ENCODE measurements at places on chromosomes 3 and 15.

DNA sequence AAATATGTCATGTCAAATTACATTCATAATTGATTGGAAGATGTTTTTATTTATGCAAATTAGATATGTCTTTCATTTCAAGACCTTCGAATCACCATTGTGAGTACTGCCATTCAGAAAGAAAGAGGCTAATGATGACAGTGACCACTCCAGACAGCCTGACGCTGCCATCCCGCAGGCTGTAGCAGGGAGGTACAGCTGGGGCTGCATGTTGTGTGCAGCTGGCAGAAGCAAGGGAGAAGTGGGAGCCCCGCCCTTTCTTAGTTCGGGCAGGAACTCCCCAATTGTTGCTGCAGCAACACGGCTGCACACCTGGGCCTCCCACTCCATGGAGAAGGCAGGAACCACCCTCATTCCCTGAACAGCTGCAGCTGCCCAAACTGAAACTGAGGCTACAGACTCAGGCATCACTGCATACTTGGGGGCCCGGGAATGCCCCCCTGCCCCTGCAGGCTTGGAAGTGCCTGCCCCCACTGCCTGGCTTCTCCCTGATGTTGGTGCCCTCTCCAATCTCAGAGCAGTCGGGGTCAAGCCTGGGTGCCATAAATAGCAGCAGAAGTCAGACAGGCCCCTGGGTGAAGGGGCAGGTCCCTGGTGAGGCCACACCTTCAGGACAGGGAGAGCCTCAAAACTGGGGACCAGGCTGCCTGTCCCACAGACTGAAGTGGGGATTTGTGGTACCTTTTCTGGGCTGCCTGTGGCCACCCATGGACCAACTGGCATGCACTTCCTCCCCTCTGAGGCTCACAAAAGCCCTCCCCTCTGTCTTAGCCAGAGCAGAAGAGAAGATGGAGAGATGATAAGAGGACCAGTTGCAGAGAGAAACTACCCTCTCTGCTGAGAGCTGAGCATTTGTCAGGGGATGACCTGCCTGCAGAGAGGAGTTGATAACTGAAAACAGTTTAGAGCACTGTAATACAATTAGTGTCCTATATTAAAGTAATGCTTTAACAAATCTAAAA, 964.6 kb downstream of the SI start:
- DNase-seq = no peak

GRCh38 chr3:71129611-71130431, 453.7 kb downstream of the FOXP1 start:
- DNase-seq = peak; percentile 4

GRCh38 chr3:111803123-111803593, 55.9 kb upstream of the PHLDB2 start:
- no peak for DNase-seq

DNA sequence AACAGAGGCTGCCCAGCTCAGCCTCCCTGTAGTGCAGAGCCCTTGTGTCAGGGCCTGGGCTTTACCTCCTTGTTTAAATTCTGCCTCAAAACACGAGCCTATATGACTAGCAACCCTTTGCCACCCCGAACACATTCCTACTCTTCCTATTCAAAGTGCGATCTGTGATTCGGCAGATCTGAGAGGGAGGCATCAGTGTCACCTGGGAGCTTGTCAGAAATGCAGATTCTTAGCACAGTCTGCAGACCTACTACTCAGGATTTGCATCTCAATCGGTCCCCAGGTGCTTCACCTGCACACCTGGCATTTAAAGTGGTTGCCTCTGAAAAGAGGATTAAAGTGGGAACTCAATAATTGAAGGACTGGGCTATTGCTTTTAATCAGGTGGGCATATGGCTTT, 273.2 kb upstream of the TOPAZ1 start:
- DNase-seq = no peak

DNA sequence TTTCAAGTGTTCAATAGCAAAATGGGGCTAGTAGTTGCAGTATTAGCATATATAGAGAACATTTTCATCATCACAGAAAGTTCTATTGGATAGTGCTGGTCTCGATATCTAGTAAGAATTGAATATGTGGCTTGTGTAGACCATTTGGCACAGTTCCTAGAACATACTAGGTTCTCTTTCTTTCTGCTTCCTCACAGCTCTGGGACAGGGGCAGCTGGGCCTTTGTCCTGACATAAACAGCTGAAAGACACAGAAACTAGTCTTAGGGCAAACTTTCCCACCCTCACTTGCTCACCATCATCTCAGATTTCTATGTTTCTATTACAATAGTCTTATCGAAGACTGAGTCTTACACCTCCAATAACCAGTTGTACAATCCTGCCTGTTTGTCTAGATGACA, 63.7 kb upstream of the DLG1 start:
- no peak for DNase-seq

DNA sequence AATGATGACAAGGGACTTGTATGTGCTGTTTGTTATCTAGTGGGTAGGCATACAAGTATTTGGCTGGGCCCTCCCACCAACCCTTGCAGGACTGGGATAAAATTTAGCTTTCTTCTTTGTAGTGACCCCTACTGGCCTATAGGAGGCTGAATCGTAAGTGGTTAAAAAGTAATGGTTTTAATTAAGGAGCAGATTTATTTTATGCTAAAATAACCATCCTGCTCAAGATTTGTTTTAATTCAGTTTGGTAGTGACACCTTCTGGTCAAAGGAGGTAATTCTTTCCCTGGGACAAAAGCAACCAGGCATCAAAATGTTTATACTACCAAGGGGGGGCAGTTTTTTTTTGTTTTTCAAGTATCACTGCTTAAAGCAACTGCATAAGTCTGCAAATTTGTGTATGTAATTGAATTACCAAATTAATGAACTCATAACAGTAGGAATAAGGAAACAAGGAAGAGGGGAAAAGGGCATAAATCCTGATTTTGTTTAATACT, 70.7 kb downstream of the TOP2B start:
- DNase-seq = no peak

DNA sequence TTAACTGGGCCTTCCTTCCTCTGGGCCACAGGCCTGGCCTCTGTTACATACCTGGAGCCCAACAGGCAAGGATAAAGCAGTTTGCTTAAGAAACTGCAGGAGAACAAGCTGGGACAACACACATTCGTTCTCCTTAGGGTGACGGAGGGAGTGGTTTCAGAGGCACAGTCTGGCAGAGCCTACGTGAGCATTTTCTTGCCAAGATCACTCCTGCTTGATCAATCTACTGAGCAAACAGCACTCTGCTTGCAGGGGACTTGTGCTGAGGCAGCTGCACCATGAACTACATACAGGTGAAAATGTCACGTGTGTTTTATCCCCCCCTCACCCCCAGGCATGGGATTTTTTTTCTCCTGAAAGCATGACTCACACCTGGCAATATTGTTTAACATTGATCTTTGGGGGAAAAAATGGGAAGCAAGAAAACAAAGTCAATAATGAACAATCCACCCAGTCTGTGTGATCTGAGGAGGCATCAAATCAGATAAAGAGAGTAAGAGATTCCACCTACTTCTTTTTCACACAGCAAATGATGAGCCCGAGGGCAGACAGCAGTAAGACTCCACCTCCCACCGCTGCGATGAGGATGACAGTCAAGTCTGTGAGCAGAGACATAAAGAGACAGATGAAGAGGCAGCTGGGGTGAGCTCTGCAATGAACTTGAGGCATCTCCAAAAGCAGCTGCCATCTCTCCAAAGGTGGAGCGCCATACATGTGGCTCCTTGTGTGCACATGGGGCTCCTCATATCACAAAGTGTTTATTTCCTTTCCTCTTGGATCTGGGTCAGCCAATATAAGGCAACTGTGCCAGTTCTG, 57.4 kb downstream of the CDCP1 start:
- no peak for DNase-seq

GRCh38 chr3:17742880-17743657, 638 bp upstream of the TBC1D5 start:
- peak; percentile 42 for DNase-seq

DNA sequence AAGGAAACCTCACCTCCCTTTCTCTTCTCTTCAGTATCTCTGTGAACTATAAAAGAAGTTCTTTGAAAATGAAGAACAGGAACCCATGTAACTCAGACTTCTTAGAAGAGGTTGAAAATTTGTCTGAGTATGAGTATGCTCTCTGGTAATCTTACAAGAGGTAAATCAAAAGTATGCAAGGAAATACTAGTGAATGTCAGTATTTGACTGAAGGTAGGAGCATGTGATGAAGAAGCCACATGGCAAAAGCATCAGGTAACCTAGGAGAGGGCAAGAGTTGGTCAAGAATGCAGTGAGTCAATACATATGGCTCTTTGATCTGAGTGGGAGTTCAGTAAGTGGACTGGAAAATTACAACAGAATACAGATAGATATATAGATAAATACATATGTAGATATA, 133.0 kb upstream of the NECTIN3 start:
- DNase-seq = no peak

- DNase-seq = no peak
Observed at GRCh38 chr3:103437883-103438282, 1003.1 kb downstream of the ZPLD1 start.

- DNase-seq = no peak
Observed at GRCh38 chr3:177589911-177590381, 392.7 kb upstream of the TBL1XR1 start.

All from GF-D8 (cell line).